ENCODE measurements at places on chromosomes 3 and 15. TPM values are rescaled to one million over a fixed set of nuclear protein-coding genes. Genes with fewer than 3 reads are reported as not detected.

Gene SUCNR1
- total RNA-seq, result 0.05 TPM

Gene SIDT1
- 0.69 TPM for total RNA-seq

Gene TTLL13
- 0.09 TPM for total RNA-seq

Gene SERF2
- total RNA-seq, result 698 TPM

Gene UROC1
- total RNA-seq, result not detected

Gene FETUB
- total RNA-seq, result 0.25 TPM

Gene CTXND1
- total RNA-seq, result 0.01 TPM

Gene LRRC3B
- total RNA-seq, result not detected

Gene SLC6A6
- 95.5 TPM for total RNA-seq

Gene ANKUB1
- total RNA-seq, result 0.06 TPM

Gene CFAP100
- total RNA-seq, result not detected

Gene HAPLN3
- total RNA-seq, result 36.1 TPM

Gene ELL3
- 2.2 TPM for total RNA-seq

Gene SERINC4
- 0.08 TPM for total RNA-seq

Data from A549 treated with CORT108297 at 1 μM for 4 hours (cell line).